ENCODE measurements at places on chromosomes 12 and 14. TPM values are rescaled to one million over a fixed set of nuclear protein-coding genes. Genes with fewer than 3 reads are reported as not detected.

DNA sequence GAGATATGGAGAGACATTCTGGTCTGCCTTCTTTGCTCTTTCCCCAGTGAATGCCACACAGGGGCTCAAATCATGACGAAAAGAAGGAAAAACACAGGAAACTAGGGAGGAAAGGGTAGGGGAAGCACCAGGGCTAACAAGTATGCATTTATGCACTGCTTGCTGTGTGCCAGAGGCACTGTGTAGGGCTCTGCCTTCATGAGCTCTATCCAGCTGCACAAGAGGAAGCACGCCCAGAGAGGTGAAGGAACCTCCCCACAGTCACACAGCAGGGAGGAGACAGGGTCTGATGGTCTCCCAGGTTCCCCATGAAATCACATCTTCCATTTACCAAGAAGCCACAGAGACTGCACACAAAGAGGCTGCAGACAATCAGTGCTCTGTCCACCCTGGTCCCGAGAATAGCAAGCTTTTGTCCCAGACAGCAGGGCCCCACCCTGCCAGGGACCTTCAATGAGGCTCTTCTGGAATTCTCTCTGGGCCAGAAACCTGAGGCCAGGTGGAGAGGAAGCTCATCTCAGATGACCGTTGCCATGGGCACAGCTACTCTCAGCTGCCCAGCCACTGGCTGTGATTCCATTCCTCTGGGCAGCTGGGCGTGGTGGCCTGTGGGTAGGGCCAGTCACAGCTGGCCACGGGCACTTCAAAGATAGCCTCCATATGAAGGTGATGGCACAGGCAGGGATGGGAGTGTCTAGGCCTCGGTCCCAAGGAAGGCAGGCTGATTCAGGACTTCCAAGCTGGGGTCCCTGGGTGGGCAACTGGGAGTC is 7.3 kb upstream of the TRPV4 start:
- H3K4me1 ChIP-seq: no peaks in the 10 kb centered on the region
- no peak for DNase-seq
- no peaks in the 10 kb centered on the region for H3K27me3 ChIP-seq
- H3K27ac ChIP-seq: no peak overlapping the region
- no peaks in the 10 kb centered on the region for H3K36me3 ChIP-seq
- no peak overlapping the region for H3K4me3 ChIP-seq

- no peak for DNase-seq
- H3K27ac ChIP-seq: no peak overlapping the region
- H3K4me3 ChIP-seq: no peak overlapping the region
- no peaks in the 10 kb centered on the region for H3K36me3 ChIP-seq
- no peaks in the 10 kb centered on the region for H3K4me1 ChIP-seq
These were observed 319.5 kb downstream of the PAWR start for GRCh38 chr12:79371226-79371625.

DNA sequence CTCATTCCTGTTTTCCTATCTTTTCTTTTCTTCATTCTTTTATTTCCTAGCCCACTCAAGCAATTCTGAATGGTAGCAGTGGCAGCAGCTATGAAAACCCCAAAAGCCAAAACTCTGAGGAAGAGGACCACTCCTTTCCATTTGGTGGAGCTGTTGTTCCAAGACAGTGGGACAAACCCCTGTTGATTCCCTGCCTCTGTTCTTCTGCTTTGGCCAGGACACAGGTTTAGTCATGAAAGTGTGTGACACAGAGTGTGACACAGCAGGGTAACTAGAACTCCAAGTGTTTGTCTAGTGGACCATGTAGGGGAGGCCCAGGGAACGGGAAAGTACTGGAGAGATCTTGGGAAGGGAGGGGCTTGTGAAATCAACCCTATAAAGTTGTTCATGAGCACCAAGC is 71.1 kb downstream of the PTCSC3 start:
- no peak overlapping the region for H3K4me3 ChIP-seq
- H3K4me1 ChIP-seq: no peaks in the 10 kb centered on the region
- H3K27me3 ChIP-seq: no peaks in the 10 kb centered on the region
- no peak for DNase-seq
- H3K36me3 ChIP-seq: no peaks in the 10 kb centered on the region

- DNase-seq: no peak
- H3K4me1 ChIP-seq: no peaks in the 10 kb centered on the region
- H3K27ac ChIP-seq: no peak overlapping the region
- peaks cover 4% of the 10 kb centered on the region for H3K27me3 ChIP-seq
These were observed 149.4 kb downstream of the BCL11B start for GRCh38 chr14:99122521-99123125.

DNA sequence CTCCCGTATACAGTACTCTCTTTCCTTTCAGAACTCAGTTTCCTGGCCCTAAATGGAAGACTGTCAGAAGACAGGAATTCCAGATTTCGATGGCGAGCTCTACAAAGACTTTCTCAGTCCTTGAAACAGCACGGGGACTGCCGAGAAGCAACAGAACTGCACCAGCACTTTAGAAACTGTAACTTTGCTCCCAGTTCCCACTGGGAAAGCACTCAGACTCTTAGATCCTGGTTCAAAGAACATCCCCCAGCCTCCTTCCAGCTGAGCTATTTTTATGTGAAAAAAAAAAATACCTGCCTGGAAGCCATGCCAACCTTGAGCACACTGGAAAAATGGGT is 1.8 kb downstream of the PXN start:
- peak overlapping the region; percentile 100 for H3K4me3 ChIP-seq
- H3K27ac ChIP-seq: peak overlapping the region; percentile 97
- no peaks in the 10 kb centered on the region for H3K36me3 ChIP-seq
- H3K4me1 ChIP-seq: no peaks in the 10 kb centered on the region
- no peak for DNase-seq

- H3K27me3 ChIP-seq: no peaks in the 10 kb centered on the region
- no peak for DNase-seq
- H3K4me3 ChIP-seq: no peak overlapping the region
- no peaks in the 10 kb centered on the region for H3K36me3 ChIP-seq
- H3K4me1 ChIP-seq: no peaks in the 10 kb centered on the region
- H3K27ac ChIP-seq: no peak overlapping the region
These were observed 371.5 kb downstream of the ALG10 start for GRCh38 chr12:34393821-34394150.

GRCh38 chr12:89721291-89721987 is 12.8 kb upstream of the ATP2B1 start:
- no peaks in the 10 kb centered on the region for H3K36me3 ChIP-seq
- no peaks in the 10 kb centered on the region for H3K4me1 ChIP-seq
- no peak overlapping the region for H3K27ac ChIP-seq

GRCh38 chr12:8554451-8555195 is 13.9 kb upstream of the CLEC4E start:
- no peaks in the 10 kb centered on the region for H3K27me3 ChIP-seq
- H3K4me1 ChIP-seq: no peaks in the 10 kb centered on the region
- H3K4me3 ChIP-seq: no peak overlapping the region
- H3K27ac ChIP-seq: no peak overlapping the region
- no peak for DNase-seq

DNA sequence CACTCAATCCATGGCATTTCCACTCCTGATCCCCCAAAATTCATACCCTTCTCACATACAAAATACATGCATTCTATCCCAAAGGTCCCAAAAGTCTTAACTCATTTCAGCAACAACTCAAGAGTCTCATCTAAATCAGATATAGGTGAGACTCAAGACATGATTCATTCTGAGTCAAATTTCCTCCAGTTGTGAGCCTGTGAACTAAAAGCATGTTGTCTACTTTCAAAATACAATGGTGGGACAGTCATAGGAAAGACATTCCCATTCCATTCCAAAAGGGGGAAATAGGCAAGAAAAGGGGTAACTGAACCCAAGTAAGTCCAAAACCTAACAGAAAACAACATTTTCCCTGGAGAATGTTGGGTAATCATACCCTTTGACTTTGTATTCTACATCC is 103.3 kb downstream of the C12orf75 start:
- H3K27me3 ChIP-seq: no peaks in the 10 kb centered on the region
- no peak overlapping the region for H3K27ac ChIP-seq
- no peak overlapping the region for H3K4me3 ChIP-seq
- no peaks in the 10 kb centered on the region for H3K4me1 ChIP-seq

DNA sequence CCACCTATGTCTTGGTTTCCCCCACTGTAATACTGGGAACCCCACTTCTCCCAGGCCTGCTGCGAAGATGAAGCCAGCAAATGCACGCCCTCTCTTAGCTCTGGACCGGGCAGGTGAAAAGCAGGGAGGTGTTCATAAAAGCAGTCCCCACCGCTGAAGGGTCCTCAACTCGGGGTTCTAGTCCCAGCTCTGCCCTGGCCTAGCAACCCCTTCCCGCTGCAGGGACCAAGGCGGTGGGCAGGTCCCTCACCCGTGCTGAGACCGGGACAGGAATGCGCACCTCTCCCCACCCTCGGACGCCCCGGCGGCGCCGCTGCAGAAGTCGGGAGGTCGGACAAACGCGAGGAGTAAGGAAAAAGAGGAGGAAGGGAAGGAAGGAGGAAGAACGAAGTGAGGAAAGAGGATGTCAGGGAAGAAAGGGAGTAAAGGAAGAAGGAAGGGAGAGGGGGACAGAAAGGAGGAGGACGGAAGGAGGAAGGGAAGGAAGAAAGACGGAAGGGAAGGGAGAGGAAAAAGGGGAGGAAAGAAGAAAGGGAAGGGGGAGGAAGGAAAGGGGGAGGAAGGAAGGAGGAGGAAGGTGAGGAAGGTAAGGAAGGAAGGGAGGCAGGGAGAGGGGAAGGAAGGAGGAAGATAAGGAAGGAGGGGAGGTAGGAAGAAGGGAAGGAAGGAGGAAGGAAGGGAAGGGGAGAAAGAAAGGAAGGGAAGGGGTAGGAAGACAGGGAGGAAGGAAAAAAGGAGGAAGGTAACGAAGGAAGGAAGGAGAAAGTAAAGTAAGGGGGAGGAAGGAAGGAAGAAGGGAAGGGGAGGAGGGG is 701 bp downstream of the SPRING1 start:
- H3K4me1 ChIP-seq: peaks cover 9% of the 10 kb centered on the region
- H3K27ac ChIP-seq: peak overlapping the region; percentile 79
- H3K36me3 ChIP-seq: no peaks in the 10 kb centered on the region
- no peak for DNase-seq

DNA sequence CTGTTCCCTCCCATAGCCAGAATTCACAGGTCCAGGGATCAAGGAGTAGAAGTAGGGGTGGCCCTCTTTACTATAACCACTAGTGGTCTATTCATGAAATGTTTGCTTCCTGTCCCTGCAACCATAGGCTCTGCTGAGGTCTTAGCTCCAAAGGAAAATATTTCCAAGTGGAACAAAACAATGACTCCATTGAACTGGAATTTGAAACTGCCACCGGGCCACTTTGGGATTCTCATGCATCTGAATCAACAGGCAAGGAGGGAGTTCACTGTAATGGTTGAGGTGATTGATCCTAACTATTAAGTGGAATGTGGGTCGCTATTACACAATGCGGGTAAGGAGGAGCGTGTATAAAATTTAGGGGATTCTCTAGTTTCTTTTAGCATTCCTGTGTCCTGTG is 197.0 kb downstream of the ETNK1 start:
- no peaks in the 10 kb centered on the region for H3K27me3 ChIP-seq
- H3K27ac ChIP-seq: no peak overlapping the region
- no peak for DNase-seq
- H3K4me3 ChIP-seq: no peak overlapping the region
- H3K4me1 ChIP-seq: no peaks in the 10 kb centered on the region
- no peaks in the 10 kb centered on the region for H3K36me3 ChIP-seq

DNA sequence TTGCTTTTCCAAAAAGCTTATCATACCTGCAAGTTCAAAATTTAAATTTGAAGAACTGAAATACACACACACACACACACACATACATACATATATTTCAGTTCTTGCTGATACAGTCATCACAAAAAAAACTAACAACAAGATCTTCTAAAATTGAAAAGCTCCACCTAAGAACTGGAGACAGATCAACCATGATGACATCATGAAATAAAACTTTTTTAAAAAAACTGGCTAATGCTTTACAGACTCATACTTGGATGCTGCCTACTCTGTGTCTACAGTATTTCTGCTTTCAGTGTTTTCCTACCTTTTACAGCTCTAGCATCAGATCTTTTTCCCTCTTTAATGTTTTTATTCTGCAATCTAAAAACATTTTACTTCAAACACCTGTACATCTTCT is 261.4 kb downstream of the DIO2 start:
- H3K27ac ChIP-seq: no peak overlapping the region
- no peaks in the 10 kb centered on the region for H3K36me3 ChIP-seq
- no peaks in the 10 kb centered on the region for H3K4me1 ChIP-seq
- no peak overlapping the region for H3K4me3 ChIP-seq
- no peak for DNase-seq

GRCh38 chr12:1583421-1584078 is 10.8 kb downstream of the FBXL14 start:
- H3K27ac ChIP-seq: no peak overlapping the region
- H3K4me1 ChIP-seq: no peaks in the 10 kb centered on the region
- no peaks in the 10 kb centered on the region for H3K27me3 ChIP-seq
- H3K36me3 ChIP-seq: no peaks in the 10 kb centered on the region
- DNase-seq: peak; percentile 68

DNA sequence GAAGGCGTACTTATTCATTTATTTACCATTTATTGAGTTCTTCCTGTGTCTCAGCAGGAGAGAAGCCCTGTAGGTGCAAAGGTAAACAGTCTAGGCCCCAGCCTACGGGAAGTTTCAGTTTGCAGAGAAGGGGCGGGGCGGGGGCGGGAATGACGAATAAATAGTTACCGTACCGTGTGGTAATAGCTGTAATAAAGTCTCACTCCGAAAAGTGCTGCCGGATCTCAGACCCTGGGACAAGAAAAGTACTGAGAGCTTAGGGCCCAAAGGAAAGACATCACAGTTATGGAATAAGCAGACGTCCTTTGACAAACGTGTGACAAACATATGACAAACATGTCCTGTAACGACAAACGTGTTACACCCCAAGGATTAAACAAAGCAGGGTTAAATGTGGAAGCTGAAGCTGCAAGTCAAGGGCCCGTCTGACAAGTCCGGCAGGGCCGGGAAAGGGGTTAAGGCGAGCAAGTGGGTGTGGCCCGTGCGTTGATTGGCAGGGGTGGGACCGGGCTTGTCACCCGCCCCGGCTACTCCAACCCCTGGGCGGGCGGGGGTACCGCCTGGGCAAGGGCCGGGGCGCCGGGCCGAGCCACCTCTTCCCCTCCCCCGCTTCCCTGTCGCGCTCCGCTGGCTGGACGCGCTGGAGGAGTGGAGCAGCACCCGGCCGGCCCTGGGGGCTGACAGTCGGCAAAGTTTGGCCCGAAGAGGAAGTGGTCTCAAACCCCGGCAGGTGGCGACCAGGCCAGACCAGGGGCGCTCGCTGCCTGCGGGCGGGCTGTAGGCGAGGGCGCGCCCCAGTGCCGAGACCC is at the start of gene LRP10:
Gene LRP10 (plus strand): TSS at position 517 of the 809 bp plus-strand sequence. CDS start 564 bp downstream, outside the sequence.
- H3K27ac ChIP-seq: peak within 1 kb of the TSS; percentile 97
- no peaks in the 10 kb centered on the region for H3K27me3 ChIP-seq
- no peaks in the 10 kb centered on the region for H3K36me3 ChIP-seq
- peak; percentile 90 for DNase-seq

DNA sequence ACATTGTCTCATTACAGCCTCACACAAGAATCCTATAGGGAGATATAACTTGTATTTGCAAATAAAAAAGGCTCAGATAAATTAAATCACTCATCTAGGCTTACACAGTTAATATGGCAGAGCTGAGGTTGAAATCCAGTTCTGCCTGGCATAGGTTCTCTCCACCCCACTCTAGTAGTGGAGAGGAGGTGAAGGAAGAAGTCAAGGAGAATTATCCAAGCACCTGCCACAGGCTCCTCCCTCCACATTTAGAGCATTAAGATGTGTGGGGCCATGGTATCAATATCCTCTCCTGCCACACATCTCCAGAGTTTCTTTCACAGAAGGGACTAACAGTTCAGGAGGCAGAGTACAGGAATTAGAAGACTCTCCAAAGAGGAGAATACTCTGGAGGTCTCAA is 22.5 kb upstream of the STAC3 start:
- no peaks in the 10 kb centered on the region for H3K4me1 ChIP-seq
- H3K4me3 ChIP-seq: no peak overlapping the region
- no peaks in the 10 kb centered on the region for H3K27me3 ChIP-seq

The SP7 gene
- not detected for total RNA-seq

The RFLNA gene
- 13.7 TPM for total RNA-seq

The OVCH1 gene
- total RNA-seq: not detected

The STK38L gene
- total RNA-seq: 26.9 TPM

The REC8 gene
- total RNA-seq: 45.4 TPM

The BCDIN3D gene
- 2.1 TPM for total RNA-seq

Measured in uterus (tissue), 4 donors.